ENCODE measurements at places on chromosomes 6 and 20.
A peak's percentile ranks its signal among the peaks of the same experiment; 100 is the strongest.

DNA sequence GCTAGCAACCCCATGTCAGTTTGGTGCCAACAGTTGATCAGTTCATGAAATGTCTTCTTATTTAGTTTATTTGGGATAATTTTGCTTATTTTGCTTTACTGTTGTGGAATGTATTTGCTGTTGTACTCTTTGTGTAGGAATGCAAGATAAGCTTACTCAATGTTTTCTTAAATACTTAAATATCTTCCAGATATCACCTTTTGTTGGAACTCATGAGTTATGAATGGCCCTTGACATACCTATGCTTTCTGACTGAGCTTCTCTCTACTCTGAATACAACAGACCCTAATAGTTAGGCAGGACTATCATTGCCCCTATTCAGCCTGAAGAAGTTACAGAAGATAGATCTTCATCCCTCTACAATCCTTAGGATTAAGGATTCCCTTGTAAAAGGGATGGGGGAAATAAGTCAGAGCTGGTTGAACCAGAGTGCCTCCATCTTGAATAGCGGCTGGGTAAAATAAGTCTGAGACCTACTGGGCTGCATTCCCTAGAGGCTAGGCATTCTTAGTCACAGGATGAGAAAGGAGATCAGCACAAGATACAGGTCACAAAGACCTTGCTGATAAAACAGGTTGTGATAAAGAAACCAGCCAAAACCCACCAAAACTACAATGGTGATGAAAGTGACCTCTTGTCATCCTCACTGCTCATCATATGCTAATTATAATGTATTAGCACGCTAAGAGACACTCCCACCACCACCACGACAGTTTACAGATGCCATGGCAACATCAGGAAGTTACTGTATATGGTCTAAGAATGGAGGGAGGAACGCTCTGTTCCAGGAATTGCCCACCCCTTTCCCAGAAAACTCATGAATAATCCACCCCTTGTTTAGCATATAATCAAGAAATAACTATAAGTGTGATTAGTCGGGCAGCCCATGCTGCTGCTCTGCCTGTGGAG, 196.9 kb downstream of the AKAP7 start:
- no peak for DNase-seq

GRCh38 chr6:38012573-38012972, 193.0 kb downstream of the ZFAND3 start:
- DNase-seq, result no peak

- DNase-seq, result no peak
Observed at GRCh38 chr20:22984606-22985005, 50.5 kb upstream of the SSTR4 start.

DNA sequence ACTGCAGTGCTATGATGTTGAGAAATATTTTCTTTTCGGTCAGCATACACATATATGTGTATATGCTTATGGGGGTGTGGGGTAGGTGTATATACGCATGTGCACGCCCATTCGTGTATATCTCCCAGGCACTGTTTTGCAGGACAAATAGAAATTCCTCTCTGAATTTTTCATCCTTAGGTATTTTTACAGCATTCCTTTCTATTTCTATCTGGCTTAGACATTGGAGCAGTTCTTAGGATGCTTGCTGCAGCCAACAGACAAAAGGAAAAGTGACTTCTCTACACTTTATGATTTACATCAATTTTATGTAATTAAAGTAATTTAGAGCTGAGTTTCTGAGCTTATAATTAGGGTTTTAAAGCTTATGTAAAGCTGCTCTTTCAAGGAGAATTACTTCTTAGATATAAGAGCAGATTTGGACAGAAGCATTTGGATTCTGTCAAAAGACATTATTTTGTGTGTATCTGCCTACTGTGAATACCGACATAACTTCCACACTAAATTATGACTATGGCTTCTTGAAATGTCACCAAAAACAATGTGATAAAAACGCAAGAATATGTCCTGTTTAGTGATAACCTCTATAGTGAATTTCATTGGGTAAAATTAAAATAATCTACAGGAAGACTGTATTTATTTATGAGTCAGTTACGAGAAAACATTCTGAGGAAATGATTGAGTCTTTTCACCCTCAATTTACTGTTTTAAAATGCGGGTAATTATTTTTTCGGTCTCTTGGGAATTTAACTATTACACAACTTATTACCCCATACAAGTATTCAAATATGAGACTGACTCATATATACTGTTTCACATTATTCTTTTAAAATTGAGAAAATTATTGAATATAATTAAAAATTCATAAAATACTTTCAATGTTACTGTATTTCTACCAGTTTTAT, 21.3 kb upstream of the CEP43 start:
- DNase-seq, result no peak

DNA sequence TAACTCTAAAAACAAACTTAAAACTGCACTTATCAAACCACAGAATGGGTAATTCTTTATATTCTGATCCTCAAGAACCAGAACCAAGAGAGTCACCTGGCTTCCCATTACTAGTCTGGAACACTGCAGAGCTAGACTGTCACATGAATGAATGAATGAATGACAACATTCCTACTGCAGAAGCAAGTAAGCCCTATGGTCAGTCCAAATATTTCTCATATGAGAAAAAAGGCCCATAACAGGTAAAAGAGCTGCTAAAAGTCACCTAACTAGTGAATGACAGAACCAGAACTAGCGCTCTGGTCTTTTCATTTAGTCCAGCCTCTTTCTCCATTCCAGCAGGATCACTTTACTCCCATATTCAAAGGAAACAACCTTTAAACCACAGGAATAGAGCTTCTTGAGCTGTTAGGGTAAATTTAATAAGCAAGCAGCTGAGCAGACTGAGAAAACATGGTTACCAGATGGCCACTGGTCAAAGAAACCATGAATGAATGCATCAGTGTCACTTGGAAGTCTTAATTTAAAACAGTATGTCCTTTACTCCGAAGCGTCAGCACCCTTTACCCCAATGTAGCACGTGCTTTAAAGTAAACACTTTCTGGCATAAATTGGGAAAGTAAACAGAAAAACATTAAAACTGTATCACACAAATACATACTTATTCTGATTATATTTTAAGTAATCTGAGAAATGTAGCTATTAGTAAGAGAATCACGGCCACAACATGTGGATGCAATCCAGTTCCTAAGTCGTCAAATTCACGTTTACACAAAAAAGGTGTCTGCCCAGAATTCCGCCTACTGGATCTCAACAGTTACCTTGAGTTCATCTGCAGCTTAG, 1.4 kb downstream of the PREP start:
- no peak for DNase-seq

- no peak for DNase-seq
Observed at GRCh38 chr6:144311361-144311760, 26.2 kb downstream of the UTRN start.

DNA sequence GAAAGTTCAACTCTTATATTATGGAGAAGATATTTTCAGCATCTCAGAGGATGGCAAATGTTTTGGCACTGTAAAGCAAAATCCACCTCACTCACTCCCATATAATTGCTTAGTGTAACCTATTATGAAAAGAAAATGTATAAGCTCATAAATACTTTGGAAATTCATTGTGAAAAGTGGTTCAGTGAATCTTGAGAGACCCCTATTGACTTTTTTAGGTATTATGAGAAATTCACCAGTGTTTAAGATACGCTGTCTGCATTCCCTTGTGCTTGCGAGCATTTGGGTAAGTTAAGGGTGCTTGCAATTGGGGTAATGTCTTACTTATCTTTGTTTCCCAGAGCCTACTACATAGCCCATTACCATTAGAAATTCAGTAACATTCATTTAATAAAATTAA, 66.3 kb upstream of the BMP5 start:
- no peak for DNase-seq

DNA sequence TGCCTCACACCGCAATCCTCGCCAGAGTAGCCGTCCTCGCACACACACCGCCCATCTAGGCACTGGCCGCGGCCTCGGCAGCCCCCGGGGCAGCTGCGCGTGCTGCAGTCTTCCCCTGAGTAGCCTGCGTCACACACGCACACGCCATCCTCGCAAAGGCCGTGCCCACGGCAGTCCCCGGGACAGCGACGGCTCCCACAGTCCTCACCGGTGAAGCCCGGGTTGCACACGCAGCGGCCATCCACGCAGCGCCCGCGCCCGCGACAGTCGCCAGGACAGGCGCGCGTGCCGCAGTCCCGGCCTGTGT, 13.1 kb downstream of the TNXB start:
- no peak for DNase-seq

DNA sequence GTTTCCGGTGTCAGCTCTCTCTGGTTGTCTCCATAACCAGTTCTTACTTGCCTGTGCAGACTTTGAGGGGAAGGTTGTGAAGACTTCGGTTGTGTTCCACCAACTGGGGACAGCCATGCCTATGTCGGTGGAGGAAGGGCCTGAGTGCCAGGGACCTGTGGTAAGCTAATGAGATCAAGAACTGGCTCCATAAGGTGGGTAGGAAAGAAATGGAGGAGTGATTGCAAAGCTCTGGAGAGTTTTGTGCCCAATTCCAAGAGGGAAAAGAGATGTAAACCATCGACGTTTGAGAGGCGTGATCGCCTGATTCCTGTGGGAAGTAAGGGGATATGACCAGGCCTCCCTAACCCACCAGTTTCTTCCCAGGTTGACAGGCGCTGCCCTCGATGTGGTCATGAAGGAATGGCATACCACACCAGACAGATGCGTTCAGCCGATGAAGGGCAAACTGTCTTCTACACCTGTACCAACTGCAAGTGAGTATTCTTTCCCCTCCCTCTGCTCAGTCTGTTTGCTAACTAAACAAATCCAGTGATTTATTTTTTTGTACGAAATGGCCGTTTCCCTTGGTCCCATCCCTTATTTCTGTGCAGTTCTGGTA, 893 bp downstream of the POLR1H start:
- DNase-seq, result peak; percentile 18

- no peak for DNase-seq
Observed at GRCh38 chr6:115602466-115602865, 458.2 kb downstream of the FRK start.

DNA sequence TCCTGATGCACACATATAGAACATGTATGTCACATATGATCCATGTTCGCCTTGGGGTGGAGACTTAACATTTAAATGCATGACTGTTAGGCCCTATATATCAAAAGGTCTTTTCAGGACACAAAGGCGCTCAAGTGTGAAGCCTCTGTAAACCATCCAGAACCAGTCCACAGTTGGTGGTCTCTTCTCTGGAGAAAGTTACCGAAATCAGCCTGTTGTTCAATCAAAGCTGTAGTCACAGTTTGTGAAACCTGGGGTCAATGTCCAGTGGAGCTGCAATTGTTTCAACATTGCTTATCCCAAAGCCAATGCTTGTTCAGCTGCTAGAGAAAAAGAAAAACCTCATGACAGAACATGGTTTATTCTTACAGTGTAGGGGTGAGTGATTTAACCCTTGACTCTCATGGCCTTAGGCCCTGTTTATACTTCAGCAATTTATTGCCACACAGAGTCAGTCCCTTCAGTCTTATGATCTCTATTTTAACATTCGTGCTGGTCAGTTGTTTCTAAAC, 193.6 kb upstream of the CST7 start:
- DNase-seq, result no peak

- DNase-seq, result no peak
Observed at GRCh38 chr6:127185437-127185995, 67.0 kb downstream of the RSPO3 start.

- DNase-seq, result no peak
Observed at GRCh38 chr6:63493557-63493956, 78.7 kb upstream of the LOC128125822 start.

DNA sequence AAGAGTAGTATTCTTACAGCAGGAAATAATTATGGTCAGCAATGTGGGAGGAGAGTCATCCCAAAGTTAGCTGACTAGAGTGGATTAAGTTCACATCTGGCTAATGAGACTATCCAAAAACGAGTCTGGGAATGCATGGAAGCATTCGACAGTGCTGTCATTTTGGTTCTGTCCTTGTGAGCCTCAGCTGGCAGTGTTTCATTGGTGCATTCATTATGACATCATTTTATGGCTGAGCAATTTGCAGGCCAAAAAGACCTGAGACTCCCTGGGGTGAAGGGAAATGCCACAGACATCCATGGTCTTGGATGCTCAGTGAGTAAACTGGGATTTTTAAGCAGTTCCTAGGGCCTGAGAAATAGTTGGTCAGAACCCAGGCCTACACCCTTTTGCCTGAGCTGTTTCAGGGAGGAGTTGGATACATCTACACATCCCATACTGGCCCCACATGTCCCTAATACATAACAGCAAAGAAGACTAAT, 196.4 kb upstream of the CCN2 start:
- DNase-seq, result no peak

DNA sequence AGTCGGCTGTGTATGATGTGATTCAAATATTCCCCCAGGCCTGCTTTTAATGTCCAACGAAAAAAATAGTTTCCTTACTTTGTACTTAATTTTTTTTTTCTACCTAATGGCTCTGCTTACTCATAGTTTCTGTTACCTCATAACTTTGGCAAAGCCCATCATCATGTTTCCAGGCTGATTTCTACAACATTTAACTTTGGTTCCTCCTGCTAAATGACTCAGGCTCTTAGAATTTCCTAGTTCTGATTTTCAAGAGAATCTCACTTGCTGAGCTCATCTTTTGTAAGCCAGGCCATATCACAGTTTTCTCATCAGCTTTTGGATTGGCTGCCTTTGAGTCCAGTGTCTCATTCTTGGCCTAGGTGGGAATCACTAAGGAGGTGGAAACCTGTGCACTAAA, 323.1 kb downstream of the HDGFL1 start:
- no peak for DNase-seq

DNA sequence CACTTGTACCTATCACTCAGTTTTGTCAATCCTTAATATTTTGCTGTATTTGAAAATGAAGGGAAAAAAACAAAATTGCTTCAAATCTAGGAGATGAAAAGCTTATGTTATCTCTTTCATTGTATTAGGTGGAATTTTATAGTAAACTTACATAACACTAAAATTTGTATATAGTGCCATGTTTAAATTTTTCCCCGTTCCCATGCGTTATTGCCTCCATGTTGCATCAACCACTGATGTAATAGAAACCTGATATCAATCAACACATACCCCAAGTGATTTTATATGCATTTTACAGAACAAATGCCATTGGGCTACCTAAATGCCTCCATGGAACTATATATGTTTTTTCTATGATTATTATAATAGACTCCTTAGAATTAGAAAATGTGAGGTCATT, 14.8 kb upstream of the TREM2 start:
- no peak for DNase-seq

- no peak for DNase-seq
Observed at GRCh38 chr20:3677733-3678132, 4.1 kb downstream of the ADAM33 start.

DNA sequence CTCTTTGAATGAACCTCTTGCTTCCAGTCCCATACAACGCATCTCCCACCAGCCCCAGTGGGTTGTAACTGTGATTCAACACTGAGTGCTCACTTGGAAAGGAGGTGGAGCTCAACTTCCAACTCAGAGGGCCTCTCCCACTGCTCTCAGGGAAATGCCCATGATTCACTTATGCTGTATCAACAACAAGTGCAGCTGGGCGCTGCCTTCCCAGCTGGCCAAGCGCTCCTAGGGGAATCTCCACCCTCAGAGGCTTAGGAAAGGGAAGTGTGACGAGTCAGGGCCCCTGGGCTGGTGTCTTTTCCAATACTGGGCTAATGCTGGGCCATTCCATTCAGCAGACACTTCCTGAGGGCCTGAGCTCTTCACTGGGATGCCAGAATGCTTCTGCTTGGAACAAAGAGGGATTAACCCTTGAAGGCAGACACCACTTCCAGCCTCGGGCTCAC, 8.1 kb upstream of the OCSTAMP start:
- DNase-seq, result no peak
